ENCODE measurements at places on chromosomes 2 and 18. TPM values are rescaled to one million over a fixed set of nuclear protein-coding genes. Genes with fewer than 3 reads are reported as not detected.

Gene CDK5R2
- not detected for total RNA-seq

GRCh38 chr2:12169721-12170120 lies 423.3 kb downstream of the LPIN1 start:
- DNase-seq = peak; percentile 81

GRCh38 chr2:227164763-227165291 lies 403 bp downstream of the COL4A3 start:
- DNase-seq = no peak

DNA sequence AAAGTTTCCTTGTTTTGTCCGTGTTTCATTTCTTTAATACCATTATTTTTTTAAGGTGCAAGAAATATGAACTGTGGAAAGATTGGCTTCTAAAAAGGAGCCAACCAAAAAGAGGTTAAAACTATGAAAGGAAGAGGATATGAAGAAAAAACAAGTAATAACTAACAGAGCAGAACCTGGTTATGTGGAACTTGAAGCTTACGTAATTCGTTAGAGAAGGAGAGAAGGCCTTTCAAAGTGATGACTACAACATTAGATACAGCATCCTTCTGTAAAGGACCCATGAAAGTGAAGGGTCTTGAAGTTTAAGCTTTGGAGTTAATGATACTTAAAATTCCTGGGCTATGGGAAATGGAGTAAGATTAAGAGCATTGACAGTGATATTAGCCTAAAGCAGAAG lies 84.5 kb downstream of the ANKRD12 start:
- DNase-seq = no peak

Gene SERPINB5
- total RNA-seq = not detected

GRCh38 chr2:73172963-73173362 lies 29.4 kb upstream of the NOTO start:
- DNase-seq = no peak

GRCh38 chr2:72974436-72974754 lies 57.1 kb downstream of the EMX1 start:
- no peak for DNase-seq

Gene STARD6
- not detected for total RNA-seq

Gene CROCC2
- 0.13 TPM for total RNA-seq

DNA sequence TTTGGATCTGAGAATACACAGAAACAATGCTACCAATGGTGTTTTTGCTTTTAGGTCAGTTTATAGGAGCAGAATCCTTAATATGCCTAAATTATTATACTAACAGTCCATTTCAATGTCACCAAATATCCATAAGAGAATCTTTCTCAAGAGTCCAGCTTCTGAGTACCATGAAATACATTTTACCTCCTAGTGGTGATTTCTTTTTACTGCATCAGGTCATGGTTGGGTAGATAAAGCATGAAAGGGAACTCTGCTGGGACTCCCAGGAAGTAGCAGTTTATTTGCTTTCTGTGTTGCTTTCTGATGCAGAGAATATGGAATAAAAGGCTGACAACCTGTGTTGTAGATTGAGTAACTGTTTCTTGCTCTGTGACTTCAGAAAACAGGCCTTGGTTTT lies 115.6 kb downstream of the PPP1R1C start:
- DNase-seq = no peak

Gene DAW1
- total RNA-seq = not detected

GRCh38 chr2:162243294-162243693 lies at the start of gene FAP:
Gene FAP, minus strand, starts transcription at chr2:162243445. Its CDS starts 118 bp downstream, at chr2:162243327.
- DNase-seq = no peak

Gene MAL
- total RNA-seq = 1.9 TPM

Gene IFIH1
- total RNA-seq = 22.1 TPM

- DNase-seq = no peak
Observed at GRCh38 chr2:152813351-152813750, 94.9 kb downstream of the ARL6IP6 start.

DNA sequence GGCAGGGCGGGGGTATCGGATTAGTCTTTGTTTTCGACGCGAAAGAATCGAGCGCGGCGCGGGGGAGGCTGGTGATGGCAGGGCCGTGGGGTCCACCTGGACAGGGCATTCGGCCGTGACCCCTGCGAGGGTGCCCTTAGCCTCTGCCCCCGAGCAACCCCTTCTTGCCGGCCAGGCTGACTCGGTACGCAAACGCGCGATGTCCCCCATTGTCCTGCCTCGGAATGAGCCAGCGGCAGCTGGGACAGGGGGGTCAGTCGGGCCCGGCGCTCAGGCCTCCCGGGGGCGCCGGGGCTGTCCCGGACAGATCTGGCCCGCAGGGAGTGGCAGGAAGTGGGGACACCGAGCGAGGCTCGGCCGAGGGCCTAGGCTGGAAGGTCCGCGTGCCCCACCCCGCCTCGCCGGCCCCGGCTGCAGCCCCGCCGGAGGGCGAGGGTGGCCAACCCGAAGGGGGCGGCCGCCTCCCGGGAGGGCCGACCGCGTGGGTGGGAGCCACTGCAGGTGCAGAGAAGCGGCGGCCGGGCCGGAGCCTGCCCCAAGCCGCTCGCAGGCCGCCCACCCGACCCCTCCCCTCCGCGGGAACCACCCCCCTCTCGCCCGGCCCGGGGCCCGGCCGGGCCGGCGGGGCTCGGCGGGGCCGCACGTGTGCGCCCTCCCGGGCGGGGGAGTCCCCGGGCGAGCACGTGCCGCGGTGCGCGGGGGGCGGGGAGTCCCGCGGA lies at the start of gene TET3:
TET3 (plus strand) TSS at position 708 of the 719 bp plus-strand sequence. CDS start 1,494 bp downstream, outside the sequence.
- peak; percentile 58 for DNase-seq

GRCh38 chr2:75751824-75752468 lies 41.2 kb upstream of the GCFC2 start:
- no peak for DNase-seq

DNA sequence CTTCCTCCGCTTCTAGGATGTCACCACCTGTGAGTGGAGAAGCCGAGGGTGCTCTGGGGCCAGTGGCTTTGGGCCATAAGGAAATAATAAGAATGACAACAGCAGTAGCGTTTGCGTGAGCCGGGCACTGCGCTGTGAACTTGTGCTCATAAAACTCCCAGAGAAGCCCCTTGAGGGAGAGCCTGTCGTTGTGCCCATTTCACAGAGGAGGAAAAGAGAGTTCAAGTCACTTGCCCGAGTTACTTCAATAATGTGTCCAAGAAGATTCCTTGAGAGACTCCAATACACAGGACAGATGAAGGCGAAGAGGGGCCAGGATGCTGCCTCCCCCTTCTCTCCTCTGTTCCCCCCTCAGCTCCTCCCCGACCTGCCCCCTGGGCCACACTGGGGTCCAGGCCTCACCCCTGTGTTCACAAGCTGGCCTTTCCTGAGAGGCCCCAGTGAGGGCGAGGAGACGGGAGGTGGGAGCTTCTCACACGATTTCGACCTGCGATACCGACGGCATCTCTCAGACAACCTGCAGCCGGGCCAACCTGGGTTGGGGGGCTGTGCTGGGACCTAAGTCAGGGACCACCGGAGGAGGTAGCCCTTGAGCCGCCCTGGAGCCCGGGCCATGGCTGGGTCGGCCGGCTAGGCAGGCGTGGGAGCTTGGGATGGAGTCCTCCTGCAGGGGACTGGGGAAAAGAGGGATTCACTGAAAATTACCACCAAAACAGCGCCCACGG lies 53.5 kb upstream of the UBE2F start:
- no peak for DNase-seq

DNA sequence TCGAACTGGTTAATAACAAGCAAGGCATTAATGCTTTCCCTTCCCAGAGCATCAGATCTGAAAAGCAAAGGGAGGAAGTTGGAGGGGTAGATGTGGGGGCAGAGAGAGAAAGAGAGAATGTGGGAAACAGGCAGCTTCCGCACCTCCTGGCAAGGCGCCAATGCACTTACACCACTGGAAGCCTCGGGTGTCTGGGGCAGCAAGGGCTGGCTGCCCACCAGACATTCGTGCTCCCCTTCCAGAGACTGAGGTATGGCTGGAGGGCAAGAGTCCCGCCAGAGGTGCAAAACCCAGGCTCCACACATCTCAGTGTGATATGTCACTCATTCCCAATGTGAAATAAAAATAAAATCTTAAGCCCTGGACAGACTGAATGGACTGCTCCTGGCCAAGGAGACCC lies 46.4 kb downstream of the TEX51 start:
- DNase-seq = no peak

Gene ABCG5
- not detected for total RNA-seq

Gene DNAH7
- total RNA-seq = 1.8 TPM

DNA sequence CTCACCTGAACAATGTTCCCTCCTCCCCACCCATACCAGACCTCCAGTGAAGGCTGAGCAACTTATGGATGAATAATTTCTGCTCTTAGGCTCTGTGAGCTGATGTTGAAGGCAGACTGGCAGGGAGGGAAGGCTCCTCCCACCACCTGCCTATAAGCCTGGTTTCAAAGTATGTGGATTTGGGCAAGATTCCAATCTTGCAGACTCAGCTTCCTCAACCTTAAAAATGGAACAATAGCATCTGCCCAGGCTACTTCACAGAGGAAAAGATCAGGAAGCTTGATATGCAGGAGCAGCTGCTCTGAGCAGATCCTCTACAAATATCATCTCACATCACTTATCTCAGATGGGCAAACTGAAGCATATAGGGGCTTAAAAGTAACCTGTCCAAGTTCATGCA lies 112.2 kb downstream of the ZFP36L2 start:
- no peak for DNase-seq

- DNase-seq = peak; percentile 82
Observed at GRCh38 chr2:173048897-173049661, 26.6 kb upstream of the MAP3K20 start.

- no peak for DNase-seq
Observed at GRCh38 chr2:84939426-84940087, 31.4 kb upstream of the KCMF1 start.

GRCh38 chr2:119647440-119648169 lies 31.4 kb upstream of the TMEM177 start:
- DNase-seq = peak; percentile 73

- no peak for DNase-seq
Observed at GRCh38 chr2:12060886-12061285, 314.5 kb downstream of the LPIN1 start.

DNA sequence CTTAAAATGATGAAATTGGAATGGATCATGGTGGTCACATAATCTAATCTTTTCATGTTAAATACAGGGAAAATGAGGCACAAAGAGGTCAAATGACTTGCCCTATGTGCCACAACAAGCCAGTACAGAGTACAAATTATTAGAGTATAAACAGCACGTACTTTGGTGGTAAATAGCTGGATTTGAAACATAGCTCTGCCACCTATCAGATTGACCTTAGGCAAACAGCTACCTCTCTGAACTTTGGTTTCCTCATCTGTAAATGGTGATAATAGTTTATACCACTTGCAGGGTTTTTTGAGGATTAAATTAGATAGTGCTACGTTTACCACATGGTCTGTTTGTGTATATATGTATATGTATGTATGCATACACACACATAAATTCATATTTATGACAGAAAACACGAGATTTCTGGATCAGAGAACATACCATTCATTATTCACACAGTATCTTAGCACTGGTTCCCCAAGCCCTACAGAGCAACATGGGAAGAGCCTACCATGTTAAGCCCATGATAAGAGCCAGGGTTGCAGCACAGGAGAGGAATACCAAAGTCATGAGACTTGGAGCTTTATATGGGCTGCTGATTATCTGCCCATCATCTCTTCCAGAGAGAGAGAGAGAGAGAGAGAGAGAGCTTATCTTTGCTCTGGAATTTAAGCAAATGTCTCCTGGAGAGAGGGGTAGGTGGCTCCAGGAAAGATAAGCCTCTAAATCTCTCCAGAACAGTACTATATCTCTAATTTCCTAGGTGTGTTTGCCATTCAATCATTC lies 73.5 kb downstream of the MDH1 start:
- DNase-seq = no peak

Gene REG3A
- 8.3 TPM for total RNA-seq

All from aorta (tissue), 5 donors.